ENCODE measurements at places on chromosomes 3 and 15.

GRCh38 chr15:33780011-33780768 is 188.1 kb upstream of the CHRM5 start:
- DNase-seq = no peak

- no peak for DNase-seq
These were observed 56.7 kb upstream of the CNTN4 start for GRCh38 chr3:2041931-2042330.

- DNase-seq = no peak
These were observed 32.5 kb upstream of the TBC1D23 start for GRCh38 chr3:100228247-100228646.

- DNase-seq = no peak
These were observed 299.0 kb downstream of the NR2F2 start for GRCh38 chr15:96629511-96629910.

GRCh38 chr15:90149609-90150340 is 47.5 kb upstream of the IDH2 start:
- no peak for DNase-seq

DNA sequence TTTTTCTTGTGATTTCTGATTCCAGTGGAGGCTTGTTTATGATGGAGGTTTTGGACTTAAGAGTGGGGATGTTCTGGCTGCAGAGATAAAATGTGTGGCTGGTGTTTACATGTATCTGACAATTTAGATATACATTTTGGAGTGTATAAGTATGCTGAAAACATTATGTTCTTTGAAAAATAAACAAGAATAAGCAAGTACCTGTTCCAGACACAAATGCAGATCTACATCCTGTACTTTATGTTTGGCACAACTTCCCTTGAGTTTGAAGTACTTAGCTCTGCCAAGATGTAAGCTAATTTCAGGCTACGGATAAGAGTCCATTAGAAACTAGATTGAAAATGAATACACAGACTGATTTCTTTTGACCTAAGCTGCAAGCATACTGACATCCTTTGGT is 277.2 kb downstream of the CHST2 start:
- no peak for DNase-seq

GRCh38 chr3:112747624-112748023 is 99.0 kb downstream of the CD200R1L start:
- DNase-seq = no peak

DNA sequence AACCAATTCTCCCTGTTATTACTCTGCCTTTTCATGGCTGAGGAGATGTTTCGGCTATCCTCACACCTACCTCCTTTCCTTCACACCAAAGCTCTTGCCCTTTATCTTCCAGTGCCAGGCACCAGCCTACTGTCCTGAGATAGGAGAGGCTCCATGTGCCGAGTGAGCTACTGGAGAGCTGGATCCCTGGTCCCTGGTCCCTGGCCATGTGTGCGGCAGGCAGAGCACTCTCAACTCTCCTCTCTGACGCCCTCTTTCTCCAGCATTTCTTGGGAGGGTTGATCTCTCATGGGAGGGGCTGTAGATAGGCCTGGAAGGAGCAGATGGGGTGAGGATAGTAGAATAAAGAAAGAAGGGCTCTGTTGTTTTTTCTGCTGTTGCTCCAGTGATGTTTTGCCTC is 277.1 kb upstream of the UMPS start:
- DNase-seq = no peak

- no peak for DNase-seq
These were observed 15.1 kb downstream of the LACTB start for GRCh38 chr15:63136742-63137141.

GRCh38 chr3:32372213-32372490 is 19.5 kb upstream of the CMTM7 start:
- no peak for DNase-seq

GRCh38 chr3:23455084-23455483 is 252.0 kb downstream of the UBE2E2 start:
- peak; percentile 90 for DNase-seq

- DNase-seq = no peak
These were observed 44.3 kb downstream of the GLB1 start for GRCh38 chr3:33052671-33053070.

DNA sequence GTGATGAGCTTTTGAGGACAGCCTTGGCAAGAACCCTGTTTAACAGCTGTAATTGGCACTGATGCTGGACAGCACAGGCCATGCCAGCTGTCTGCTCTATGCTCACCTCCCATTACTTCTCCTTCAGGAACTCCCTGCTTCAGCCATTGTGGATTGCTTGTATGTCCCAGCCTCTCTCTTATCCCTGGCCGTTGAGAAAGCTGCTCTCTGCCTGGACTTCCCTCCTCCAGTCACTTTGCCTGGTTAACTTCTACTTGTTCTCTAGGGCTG is 444.5 kb downstream of the EPHB1 start:
- no peak for DNase-seq

DNA sequence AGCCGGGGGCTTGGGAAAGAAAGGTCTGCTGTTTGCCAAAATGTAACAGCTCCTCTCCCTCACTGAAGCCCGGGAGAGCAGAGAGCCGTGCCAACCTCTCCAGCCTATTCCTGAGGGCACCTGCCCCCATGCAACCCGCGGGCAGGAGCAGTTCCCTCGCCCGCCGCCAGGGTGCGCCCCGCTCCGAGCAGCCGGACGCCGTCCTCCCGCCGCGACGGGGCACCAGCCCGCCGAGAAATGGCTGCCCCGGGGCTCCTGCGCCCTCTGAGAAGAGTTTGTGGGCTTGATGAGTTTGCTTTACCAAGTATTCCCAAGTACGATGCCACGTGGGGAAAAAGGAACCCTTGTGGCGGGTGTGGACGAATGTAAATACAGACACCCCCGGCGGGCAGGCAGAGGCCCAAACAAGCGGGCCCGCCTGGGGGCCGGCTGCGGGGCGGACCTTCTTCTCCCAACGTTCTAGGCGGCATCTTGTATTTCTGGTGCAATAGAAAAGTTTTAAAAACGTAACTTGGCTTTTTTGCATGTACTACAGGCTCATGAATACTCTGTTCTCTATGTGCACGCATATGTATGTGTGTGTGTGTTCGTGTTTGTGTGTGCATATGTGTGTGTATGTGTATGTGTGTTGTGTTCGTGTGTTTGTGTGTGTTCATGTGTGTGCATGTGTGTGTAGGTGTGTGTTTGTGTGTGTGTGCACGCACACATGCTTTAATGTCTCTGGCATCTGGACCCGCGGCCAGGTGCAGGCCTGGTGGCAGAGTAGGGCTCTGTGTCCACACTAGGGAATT is 162.9 kb downstream of the CHSY1 start:
- peak; percentile 67 for DNase-seq

GRCh38 chr15:95024351-95024750 is 793.0 kb downstream of the MCTP2 start:
- peak; percentile 74 for DNase-seq

GRCh38 chr15:64100958-64101357 is 5.2 kb downstream of the SNX1 start:
- DNase-seq = no peak

- no peak for DNase-seq
These were observed 124.7 kb upstream of the RBMS3 start for GRCh38 chr3:29156086-29156715.

DNA sequence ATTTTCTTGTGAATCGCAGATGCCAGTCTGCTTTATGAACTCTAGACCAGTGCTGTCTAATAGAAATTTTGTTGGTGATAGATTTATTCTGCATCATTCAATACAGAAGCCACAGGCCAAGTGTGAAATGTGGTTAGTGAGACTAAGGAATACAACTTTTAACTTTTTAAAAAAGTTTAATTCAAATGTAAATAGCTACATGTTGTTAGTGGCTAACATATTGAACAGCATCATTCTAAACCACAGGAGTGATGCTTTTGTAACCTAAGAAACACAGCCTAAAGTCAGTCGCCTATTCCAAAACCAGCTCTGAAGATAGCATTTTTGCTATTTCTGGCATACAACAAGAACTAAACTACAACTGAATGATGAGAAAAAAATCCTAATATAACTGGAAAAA is 164.8 kb upstream of the CBLB start:
- no peak for DNase-seq

GRCh38 chr3:4797201-4797705 is 182.0 kb upstream of the BHLHE40 start:
- DNase-seq = peak; percentile 11

- no peak for DNase-seq
These were observed 59.8 kb upstream of the ZPLD1 start for GRCh38 chr3:102374863-102375634.

GRCh38 chr3:24400015-24400414 is 94.6 kb downstream of the THRB start:
- DNase-seq = no peak

DNA sequence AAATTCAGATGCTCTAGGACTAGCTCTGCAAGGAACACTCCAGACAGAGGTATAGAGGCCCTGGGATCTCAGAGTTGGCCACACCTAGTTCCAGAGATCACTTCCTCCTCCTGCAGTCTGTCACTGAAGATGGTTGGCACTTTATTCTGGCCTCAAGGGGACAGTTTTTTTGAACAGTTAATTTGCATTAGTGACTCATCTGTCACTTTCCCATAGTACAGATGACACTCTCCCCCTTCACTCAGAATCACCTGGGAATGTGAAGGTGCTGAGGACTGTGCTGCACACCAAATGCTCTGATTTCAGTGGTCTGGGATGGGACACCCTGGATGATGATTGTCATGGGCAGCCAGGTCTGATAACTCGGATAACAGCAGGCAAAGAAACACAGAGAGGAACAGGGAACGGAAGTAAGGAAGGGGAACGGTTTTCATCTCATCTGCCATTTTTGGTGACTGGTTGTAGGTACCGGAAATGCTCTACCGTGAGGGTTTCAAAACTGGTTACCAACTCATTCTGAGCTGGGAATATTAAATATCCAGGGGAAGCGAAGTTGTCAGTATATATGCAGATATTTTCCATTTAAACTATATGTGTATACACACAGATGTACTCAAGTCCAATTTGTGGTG is 232.5 kb upstream of the ST8SIA2 start:
- no peak for DNase-seq

GRCh38 chr15:63611177-63611576 is 14.0 kb downstream of the FBXL22 start:
- DNase-seq = no peak

- no peak for DNase-seq
These were observed 316.5 kb upstream of the ADAMTS9 start for GRCh38 chr3:65004306-65004705.

- DNase-seq = no peak
These were observed 51.0 kb downstream of the FHIT start for GRCh38 chr3:61200270-61200669.

DNA sequence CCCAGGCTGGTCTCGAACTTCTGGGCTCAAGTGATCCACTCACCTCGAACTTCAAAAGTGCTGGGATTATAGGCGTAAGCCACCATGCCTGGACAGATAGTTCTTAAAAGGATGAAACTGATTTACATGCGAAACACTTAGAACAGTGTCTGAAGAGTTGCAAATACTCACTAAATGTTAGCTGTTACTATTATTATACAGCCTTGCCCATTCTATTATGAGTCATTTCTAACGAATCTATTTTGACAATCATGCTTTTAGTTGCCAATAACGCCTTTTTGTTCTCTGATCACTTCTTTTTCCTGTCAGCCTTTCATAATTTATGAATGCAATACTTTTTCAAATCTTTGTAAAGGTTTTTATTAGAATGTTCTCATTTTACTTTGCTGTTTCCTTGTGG is 112.7 kb downstream of the SNRK start:
- no peak for DNase-seq

GRCh38 chr3:155594526-155595187 is 150.2 kb downstream of the PLCH1 start:
- DNase-seq = peak; percentile 7

GRCh38 chr3:119582178-119582577 is 2.9 kb downstream of the ADPRH start:
- DNase-seq = no peak

DNA sequence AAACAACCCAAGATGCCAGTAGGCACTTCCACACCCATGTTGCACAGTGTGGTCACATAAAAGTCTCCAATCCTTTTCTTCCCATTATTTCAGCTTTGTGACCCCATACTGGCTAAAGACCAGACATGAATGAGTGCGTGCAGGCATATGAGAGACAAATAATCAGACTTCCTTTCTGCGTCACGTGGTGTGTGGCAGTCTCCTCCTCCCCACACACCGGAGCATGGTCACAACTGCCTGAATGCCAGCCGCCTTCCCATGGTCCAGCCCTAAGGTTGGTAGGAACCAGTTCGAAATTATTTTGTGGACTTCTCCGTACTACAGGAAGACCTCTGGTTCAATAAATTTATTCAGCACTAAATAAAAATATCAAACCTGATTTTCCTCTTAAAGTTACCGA is 65.5 kb downstream of the VGLL4 start:
- no peak for DNase-seq

DNA sequence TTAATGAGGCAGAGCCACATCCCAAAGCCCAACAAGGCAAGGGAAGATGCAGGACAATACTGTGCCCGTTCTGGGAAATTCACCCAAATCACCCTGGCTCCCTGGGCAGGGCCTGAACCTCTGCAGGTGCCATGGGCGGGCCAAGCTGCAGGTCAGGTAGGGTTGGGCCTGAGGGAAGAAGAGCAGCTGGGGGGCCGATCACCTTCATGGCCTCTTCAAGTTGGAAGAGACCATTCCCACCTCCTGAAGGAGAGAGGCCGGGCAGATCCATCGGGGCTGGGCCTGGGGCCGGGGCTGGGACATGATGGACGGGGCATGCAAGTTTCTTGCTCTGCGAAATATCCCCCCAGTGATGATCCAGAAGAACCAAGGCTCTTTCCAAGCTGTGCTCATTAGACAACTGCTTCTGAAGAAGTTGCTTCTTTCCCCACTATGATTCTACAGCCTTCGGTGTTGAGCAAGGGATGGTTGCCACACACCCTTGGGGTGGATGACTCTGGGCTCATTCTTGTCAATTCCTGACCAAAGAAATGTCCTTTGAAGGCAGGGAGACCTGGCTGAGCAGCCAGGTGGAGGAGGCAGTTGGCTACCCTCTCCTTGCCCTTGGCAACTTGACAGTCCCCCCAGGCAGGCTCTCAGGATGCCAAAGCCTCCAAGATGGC is 38.2 kb downstream of the KLHL25 start:
- no peak for DNase-seq

DNA sequence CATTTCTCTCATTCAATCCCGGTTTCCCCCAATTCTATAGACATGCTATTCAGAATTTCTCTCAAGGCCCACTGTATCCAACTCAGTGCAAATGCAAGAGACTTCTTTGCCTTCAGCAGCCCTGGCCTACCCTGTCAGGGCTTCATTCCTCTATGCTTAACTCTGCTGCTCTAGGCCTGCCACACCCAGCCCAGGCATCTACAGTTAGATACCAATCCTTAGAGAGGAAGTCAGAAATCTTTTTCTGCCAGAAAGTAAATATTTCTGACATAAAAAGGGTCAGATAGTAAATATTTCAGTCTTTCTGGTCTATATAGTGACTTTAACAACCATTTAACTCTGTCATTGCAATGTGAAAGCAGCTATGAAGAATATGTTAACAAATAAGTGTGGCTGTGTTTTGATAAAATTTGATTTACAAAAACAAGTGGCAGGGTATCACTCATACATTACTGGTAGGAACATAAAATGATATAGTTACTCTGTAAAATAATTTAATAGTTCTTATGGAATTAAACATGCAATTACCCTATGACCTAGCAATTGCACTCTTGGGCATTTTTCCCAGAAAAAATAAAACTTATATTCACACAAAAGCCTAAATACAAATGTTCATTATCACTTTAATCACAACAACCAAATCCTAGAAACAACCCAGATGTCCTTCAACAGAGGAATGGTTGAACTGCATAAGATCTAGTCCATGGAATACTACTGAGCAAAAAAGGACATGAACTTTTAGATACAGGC is 942.0 kb downstream of the SQOR start:
- DNase-seq = peak; percentile 37

- no peak for DNase-seq
These were observed 140.6 kb upstream of the BHLHE40 start for GRCh38 chr3:4838621-4839022.

- DNase-seq = peak; percentile 83
These were observed 410 bp downstream of the LRRC49 start for GRCh38 chr15:70892912-70893560.

All from adipocyte (in vitro differentiated cells).